ENCODE measurements at places on chromosomes 5 and 9.

GRCh38 chr5:60196385-60197113 lies 303.0 kb upstream of the PDE4D start:
- DNase-seq: peak; percentile 85

DNA sequence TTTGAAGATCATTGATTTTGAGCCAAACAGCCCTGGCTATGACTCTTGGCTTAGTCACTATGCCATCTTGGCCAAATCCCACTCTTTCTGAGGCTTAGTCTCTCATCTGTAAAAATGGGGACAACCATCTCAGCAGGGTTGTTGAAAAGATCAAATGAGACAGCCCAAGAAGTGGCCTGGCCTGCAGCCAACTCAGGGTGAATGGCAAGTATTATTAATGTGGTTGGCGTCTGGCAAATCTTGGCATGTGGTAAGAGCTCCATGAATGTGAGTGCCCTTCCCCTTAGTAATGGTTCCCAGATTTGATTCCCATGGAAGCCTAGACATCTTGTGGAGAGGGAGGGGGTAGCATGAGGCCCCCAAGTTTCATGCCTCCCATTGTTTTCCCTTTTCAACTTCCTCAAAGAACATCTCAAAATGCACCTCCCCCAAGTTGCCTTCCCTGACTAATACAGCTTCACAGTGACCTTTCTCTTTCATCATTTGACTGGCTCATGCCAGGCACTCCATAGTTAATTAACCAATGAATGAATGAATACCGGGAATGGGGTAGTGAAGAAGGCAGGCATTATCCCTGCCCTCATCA lies 11.8 kb upstream of the TGFBI start:
- DNase-seq: peak; percentile 98

- DNase-seq: no peak
These were observed at the start of gene LRRC70 for GRCh38 chr5:62578540-62578939. LRRC70 (plus strand) TSS chr5:62578819; CDS start chr5:62579439, 620 bp downstream.

- no peak for DNase-seq
These were observed 15.5 kb upstream of the FAM120AOS start for GRCh38 chr9:93468763-93469456.

DNA sequence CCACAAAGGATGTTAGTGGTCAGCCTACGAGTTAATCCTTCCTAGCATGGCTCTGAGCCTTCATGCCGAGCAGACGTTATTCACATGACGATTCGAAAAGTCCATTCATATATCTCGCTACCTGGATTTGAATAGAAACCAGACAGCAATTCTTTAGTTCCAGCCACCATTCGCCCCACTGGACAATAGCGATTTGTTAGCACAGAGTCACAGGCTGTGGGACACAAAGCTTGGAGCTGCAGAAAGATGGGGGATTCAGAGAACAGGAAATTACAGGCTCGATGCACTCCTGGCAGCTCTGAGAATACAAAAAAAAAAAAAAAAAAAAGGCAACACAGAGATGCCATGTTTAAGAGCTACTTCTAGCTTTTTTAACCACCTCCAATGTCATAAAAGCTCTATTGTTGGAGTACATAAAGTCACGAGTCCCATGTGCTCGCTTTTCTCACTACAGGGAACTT lies 110.7 kb downstream of the NR6A1 start:
- no peak for DNase-seq

GRCh38 chr5:102222772-102223171 lies 73.3 kb downstream of the SLCO4C1 start:
- DNase-seq: no peak

- DNase-seq: no peak
These were observed 24.5 kb downstream of the CCDC125 start for GRCh38 chr5:69308046-69308553.
